GM12878 (cell line): ENCODE measurements at places on chromosomes 11 and 22.
A peak's percentile ranks its signal among the peaks of the same experiment; 100 is the strongest.

- H3K27me3 ChIP-seq = no peaks in the 10 kb centered on the region
- no peak overlapping the region for H3K27ac ChIP-seq
- peaks cover 4% of the 10 kb centered on the region for H3K4me1 ChIP-seq
- no peak for DNase-seq
- no peak overlapping the region for H3K4me3 ChIP-seq
- no peaks in the 10 kb centered on the region for H3K36me3 ChIP-seq
These were observed 33.0 kb upstream of the XBP1 start for GRCh38 chr22:28833276-28833923.

- no peaks in the 10 kb centered on the region for H3K27me3 ChIP-seq
- no peak for DNase-seq
- no peaks in the 10 kb centered on the region for H3K36me3 ChIP-seq
- H3K4me1 ChIP-seq = peaks cover 7% of the 10 kb centered on the region
These were observed 206.9 kb downstream of the DBX1 start for GRCh38 chr11:19953336-19953735.

- H3K36me3 ChIP-seq = peaks cover 7% of the 10 kb centered on the region; the same call in 1 of the 2 replicates
- 0 out of 2 replicates have a peak overlapping the region, but pooled peaks have one; percentile 61 for H3K27ac ChIP-seq
- no peaks in the 10 kb centered on the region for H3K27me3 ChIP-seq
- no peak overlapping the region for H3K4me3 ChIP-seq
These were observed 909 bp upstream of the BRD1 start for GRCh38 chr22:49828599-49828965.

GRCh38 chr11:8178297-8178696 is 9.5 kb upstream of the RIC3 start:
- no peaks in the 10 kb centered on the region for H3K36me3 ChIP-seq
- H3K27ac ChIP-seq = no peak overlapping the region
- no peak overlapping the region for H3K4me3 ChIP-seq
- H3K4me1 ChIP-seq = no peaks in the 10 kb centered on the region

DNA sequence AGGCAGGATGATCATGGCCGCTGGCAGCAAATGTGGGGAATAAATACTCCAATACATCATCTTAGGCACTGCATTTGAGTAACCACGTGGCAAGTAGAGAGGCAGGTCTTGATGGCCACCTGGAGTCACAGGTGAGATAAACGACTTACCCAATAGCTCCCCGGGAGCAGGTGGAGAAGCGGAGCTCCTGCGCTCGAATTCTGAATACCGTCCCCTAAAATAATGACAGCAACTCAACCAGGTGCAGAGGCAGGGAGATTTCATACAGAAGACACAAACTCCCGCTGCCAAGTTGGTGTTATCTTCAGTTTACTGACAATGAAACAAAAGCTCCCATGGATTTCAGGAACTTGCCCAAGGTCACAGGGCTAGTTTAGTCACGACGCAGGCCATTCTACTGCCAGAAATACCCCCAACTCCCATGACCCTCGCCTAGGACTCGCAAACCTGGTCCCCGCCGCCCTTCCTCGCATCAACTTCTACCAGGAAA is 437 bp downstream of the SLC43A3 start:
- peak overlapping the region; percentile 88 for H3K4me3 ChIP-seq
- H3K4me1 ChIP-seq = peaks cover 31% of the 10 kb centered on the region
- no peaks in the 10 kb centered on the region for H3K27me3 ChIP-seq
- no peak for DNase-seq
